Activated CD8-positive, alpha-beta memory T cell treated with anti-CD3 and anti-CD28 coated beads, Interleukin-2, amount 50 U/mL, for 48 hours (primary cell): ENCODE measurements at places on chromosomes 7 and 10.

DNA sequence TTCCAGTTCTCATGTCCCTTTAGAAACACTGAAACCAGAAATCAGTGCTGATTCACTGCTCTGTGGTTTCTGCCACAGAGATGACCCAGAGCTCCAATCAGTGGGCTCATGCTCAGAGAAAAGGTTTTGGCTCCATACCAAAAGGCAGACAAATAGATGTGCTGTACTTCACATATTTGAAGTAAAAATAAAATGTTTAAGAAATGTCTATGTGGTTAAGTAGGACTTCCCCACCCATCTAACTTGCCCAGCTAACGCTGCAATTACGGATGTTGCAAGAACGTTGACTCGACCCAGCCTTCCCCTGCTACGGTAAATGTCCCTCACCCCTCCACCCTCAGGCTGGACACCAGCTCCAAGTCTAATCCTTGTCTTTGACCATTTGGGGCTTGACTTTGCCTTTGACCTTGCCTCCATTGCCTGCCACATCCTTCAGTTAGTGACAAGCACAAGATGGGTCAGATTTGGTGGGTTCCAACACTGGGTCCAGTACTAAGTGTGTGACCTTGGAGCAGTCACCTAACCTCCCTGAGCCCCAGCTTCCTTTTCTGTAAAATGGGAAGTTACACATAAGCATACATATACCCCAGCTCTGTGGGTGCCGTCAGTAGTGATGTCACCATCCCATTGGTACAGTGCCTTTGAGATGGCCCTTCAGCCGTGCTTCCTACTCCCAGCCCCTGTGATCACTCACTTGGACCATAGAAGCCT, 95.8 kb downstream of the CHST15 start:
- peak; percentile 33 for DNase-seq

DNA sequence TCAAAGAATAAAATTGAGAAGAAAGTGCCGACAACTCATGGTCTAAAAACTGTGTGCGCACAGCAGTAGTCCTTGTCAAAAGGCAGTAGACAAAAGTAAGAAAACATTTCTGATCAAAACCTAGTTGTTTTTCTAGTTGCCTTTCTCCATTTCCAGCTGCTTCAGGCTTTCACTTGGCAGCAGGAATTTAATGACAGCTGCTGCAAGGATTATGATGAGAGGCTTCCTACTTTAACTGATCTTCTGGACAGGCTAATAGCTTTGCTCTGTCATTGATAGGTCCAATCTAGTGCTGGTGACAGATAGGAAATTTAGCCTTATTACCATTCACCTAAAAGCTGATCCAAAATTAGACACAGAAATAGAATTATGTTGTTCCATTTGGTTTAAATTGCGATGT, 110.7 kb upstream of the SEMA3C start:
- DNase-seq, result no peak

- DNase-seq, result no peak
These were observed 16.8 kb downstream of the NOBOX start for GRCh38 chr7:144386741-144387140.

DNA sequence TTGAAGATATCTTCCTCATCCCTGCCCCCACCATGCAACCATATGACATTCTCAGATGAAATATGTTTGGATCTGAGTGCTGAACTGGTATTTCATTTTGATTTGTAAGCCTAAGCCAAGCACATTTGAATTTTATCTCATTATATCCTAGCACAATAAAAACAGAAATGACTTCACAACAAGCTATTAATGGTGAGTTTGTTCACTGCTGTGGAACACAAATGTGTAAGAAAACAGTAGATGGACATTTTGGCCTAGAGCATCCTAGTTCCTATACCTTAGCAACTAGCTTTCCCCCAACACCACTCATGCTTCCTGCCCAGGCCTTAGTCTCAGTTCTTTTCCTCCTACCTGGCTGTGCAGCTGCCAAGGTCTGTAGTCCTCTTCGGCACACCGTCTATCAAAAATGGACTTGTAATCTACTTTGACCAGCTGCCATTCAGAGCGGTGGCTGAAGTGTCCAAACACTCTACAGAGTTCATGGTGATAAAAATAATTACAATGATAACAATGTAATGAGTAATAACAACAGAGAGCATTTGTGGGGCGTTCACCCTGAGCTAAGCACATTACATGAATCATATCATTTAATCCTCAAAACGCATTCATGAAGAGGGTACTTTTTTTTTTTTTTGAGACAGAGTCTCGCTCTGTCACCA, 491.9 kb downstream of the SORCS1 start:
- DNase-seq, result no peak

- no peak for DNase-seq
These were observed 59.0 kb upstream of the SORCS3 start for GRCh38 chr10:104581884-104582601.
